Fibroblast of lung (primary cell): ENCODE measurements at places on chromosomes 4 and X. TPM values are rescaled to one million over a fixed set of nuclear protein-coding genes. Genes with fewer than 3 reads are reported as not detected.

- DNase-seq: peak; percentile 86
Observed at GRCh38 chr4:53702334-53703266, 111.3 kb upstream of the LNX1 start.

DNA sequence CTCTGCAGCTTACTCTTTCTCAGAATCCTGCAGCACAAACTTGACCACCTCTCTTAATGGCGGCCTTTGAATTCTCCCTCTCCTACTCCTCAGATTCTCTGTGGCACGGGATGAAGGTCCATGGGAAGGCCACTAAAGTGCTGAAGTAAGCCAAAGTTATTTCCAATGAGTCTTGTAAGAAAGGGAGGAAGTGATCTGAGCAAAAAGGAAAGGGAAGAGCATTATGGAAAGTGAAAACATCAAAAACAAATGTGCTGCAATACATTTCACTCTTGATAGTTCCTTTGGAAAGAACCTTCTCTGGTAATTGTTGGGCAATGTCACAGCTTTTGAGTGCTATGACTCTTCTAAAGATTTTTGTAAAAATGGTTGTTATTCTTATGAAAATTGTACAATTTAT is 54.3 kb upstream of the CAMK2D start:
- DNase-seq: no peak

DNA sequence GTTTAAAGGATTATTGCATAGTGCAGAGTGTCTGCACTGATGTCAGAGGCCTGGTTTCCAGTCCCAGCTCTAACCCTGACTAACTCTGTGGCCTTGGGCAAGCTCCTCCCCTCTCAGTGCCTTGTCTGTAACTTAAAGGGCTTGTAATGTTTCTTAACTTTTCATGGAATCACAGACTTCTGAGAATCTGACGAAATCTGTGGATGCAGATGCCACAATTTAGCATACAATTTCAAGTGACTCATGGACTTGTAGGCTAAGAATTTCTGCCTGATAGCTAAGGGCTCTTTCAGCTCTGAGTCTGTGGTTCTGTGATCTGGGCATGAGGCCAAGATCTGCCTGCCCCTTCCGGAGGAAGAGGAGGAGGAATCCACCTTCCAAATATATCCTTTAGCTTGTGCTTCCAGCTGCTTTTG is 236.9 kb downstream of the AR start:
- peak; percentile 96 for DNase-seq

GRCh38 chr4:85610450-85610849 is 135.5 kb downstream of the ARHGAP24 start:
- DNase-seq: no peak

DNA sequence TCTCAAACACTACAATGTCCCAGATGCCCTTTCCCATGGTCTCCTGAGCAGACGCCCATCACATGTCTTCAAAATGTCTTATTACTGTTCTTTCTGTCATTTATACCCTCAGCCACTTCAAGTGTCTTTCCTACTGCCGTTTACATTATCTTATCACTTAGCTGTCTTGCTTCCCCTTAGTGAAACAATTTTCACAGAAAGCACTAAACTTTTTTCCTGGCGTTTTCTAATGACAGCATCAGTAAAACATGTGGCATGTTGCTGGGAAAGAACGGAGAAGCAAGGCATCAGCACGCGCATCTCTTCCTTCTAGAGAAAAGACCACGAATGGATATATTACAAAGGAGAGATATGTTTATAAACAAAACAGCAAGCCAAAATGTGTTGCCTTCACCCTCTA is 189.7 kb upstream of the SLIT2 start:
- no peak for DNase-seq

DNA sequence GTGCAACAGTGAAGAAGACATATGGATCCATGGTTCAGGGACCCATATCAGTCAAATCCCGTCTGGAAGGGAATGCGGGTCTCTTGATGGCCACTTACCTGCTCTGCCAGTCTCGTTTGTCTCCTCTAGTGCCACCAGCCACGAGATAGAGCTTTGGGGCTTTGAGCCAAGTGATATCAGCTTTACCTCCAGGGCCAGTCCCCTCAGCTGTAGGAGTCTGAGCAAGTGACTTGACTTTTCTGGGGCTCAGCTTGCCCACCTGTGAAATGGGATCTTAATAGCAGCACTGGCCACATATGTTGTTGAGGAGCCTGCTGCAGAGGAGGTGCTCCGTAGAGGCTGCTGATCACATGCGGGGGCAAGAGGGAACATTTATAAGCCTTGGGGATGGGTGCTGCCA is 1.2 kb downstream of the SLC2A9 start:
- DNase-seq: no peak

- DNase-seq: no peak
Observed at GRCh38 chr4:95821867-95822266, 18.0 kb upstream of the PDHA2 start.

GRCh38 chr4:74715706-74716435 is 78.5 kb downstream of the BTC start:
- DNase-seq: no peak

DNA sequence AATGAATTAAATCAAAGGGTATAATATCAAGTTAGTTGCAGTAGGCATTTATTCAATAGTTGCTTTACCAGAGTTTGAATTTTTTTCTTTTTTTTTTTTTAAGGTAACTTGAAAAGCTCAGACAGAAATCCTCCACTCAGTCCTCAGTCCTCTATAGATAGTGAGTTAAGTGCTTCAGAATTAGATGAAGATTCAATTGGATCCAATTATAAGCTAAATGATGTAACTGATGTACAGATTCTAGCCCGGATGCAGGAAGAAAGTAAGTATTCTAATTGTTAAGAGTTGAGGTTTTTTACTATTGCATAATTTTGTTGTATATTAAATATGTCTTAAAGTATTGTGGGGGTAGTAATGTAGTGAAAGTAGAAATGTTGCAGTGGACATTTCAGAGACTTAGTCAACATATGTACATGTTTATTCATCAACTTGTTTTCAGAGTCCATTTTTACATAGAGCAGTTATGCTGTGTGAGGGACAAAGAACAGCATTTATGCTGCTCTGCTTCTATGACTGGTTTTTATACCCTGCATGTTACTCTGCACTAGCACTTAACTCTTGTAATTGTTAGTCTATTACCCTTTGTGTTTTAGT is 38.4 kb downstream of the SLAIN2 start:
- peak; percentile 14 for DNase-seq

DNA sequence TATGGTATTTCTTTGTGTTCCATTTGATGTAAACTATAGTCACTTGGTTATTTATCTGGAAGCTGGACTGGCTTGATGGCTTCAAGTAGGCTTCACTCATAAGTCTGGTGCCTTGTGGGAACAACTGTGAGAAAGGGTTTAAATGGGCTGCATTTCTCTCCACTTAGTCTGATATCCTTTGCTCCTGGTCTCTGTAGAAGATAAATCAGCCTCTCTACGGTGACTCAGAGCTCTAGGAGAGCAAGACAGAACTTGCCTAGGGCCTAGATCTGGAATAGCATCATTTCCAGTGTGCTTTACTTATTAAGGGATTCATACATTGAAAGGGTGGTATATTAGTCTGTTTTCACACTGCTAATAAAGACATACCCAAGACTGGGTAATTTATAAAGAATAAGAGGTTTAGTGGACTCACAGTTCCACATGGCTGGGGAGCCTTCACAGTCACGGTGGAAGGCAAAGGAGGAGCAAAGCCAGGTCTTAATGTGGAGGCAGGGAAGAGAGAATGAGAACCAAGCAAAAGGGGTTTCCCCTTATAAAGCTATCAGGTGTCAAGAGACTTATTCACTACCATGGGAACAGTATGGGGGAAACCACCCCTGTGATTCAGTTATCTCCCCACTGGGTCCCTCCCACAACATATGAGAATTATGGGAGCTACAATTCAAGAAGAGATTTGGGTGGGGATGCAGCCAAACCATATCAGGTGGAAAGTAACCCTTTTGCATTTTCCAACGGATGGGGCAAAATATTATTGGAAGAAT is 1746.4 kb upstream of the PCDH7 start:
- peak; percentile 25 for DNase-seq

DNA sequence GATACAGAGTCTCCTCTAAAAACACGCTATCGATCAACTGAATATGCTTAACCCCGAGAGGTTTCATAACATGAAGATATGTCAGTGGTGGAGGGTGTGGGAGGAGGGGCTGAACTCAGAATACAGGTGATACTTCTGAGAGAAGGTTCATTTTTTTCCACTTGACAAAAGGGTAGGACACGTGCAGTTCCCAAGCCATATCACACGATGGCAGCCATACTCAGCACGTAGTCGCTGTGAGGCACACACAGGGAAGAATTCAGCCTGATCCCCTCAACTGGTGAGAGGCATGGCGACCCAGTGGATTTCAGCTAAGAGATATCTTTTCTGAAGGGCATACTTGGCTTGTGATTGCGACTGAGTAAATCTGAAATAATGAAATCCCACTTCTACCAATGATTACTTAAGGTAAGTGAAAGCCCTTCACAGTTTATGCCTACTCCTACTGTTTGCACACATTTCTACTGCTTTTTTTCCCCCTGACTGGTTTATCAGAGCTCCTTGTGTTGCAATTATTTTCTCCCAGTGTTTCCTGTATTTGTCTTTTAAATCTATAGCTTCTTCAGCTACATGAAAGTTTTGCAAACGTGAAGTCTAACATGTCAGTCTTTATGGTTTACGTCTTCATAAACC is 133.1 kb downstream of the CORIN start:
- DNase-seq: peak; percentile 51

- no peak for DNase-seq
Observed at GRCh38 chr4:140048419-140048995, 105.5 kb downstream of the MAML3 start.

DNA sequence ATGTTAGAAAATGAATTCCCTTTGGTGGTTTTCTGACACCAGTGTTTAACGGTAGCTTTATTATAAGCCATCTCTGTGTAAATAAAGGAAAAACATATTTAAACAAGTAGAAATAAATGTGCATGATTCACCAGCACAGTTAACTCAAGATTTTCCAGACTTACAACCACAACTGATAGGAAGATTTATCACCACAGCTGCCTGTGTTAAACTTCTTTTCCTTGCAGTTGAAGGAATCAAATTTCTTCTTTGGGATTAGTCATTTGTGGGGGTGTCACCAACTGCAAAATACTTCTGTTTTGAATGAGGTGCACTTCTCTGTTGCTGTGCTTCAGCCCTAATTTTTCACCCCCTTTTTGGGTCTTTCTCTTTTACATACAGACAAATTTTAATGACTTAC is 128.1 kb upstream of the STK26 start:
- DNase-seq: peak; percentile 63

GRCh38 chr4:40939856-40940255 is 190.1 kb downstream of the NSUN7 start:
- DNase-seq: no peak

DNA sequence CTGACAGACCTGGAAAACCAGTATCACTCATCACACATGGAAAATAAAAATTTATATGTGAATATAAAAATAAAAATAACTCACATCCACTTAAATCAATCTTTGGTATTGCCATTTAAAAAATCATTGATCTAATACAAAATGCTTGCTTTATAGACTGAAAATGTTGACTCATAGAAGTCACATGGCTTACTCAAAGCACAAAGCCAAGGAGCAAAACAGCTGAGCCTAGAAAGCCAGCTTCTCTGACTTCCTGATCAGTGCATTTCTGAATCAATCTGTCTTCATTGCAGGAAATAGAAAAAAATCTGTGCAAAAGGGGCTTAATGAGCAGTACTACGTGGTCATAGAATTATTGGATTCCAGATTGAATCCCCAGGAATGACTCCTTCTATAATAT is 176.9 kb upstream of the HS3ST1 start:
- DNase-seq: no peak

DNA sequence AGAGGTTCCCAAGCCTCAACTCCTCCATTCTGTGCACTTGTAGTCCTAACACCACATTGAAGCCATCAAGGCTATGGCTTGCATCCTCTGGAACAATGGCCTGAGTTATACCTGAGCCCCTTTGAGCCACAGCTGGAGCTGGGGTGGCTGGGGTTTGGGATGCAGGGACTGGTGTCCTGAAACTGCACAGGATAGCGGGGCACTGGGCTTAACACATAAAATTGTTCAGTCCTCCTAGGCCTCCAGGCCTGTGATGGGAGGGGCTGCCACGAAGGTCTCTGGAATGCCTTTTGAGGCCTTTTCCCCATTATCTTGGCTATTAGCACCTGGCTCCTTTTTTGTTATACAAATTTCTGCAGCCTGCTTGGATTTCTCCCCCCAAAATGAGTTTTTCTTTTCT is 35.5 kb downstream of the CFAP299 start:
- DNase-seq: no peak

- no peak for DNase-seq
Observed at GRCh38 chrX:134418317-134419113, 41.5 kb upstream of the HPRT1 start.

DNA sequence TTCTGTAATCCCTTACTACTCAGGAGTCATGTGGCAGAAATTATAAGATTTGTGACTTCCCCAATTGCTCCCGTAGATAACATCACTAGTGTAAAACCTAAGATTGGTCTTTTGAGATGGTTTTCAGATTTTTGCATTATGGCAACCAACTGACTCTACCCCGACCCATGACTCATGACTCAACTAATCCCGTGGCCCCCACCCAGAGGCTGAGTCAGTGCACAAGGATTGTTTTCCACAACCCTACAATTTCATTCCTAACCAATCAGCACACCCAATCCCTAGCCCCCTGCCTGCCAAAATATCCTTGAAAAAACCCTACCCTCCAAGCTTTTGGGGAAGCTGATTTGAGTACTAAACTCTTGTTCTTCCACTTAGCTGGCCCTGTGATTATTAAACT is 109.4 kb upstream of the FAM9C start:
- peak; percentile 37 for DNase-seq

- no peak for DNase-seq
Observed at GRCh38 chrX:47247999-47248320, 15.2 kb downstream of the USP11 start.

DNA sequence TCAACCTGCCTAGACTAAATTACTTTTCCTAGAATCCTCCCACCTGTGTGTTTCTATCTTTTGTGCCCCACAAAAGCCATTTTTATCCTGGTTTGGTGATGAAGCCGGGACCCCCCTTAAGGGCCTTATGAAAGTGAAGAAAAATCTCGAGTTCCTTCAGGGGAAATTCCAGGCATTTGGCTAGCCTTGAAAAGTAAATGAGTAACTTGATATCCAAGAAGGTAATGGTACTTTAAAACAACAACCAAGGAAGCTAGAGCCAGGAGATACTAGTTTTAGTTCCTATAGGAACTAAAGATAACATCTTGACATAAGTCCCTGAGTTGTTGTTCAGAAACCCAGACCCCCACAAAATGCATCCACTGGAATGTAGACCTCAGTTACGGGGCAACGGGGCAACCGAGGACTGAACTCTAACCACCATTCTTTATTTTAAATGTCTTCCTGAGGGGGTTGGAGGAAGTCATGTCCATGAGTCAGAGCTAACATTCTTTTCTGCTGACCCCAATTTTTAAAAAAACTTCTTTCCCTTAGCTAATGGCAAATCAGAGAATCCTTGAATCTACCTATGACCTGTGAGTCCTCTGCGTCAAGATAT is 73.9 kb downstream of the VCX3A start:
- peak; percentile 37 for DNase-seq

- no peak for DNase-seq
Observed at GRCh38 chrX:101040197-101040596, 11.7 kb downstream of the TRMT2B start.

Gene RBM41
- 12.6 and 13.2 TPM in 2 replicates for total RNA-seq

Gene POU4F2
- total RNA-seq: not detected in 2 replicates

Gene PPEF1
- total RNA-seq: under 0.01 TPM in 2 replicates

Gene TSC22D3
- total RNA-seq: 32.4 and 51.5 TPM in 2 replicates

Gene PAK3
- total RNA-seq: 1.3 and 2.0 TPM in 2 replicates

Gene CT45A2
- total RNA-seq: not detected in 2 replicates

Gene USP17L11
- total RNA-seq: not detected in 2 replicates

Gene SCML1
- total RNA-seq: 7.7 and 11.4 TPM in 2 replicates

Gene CWH43
- not detected in 2 replicates for total RNA-seq

Gene MAGEB2
- not detected in 2 replicates for total RNA-seq

Gene ARHGAP6
- total RNA-seq: 6.9 and 11.7 TPM in 2 replicates

Gene AGTR2
- under 0.01 TPM in 1 of 2 replicates, not detected in the other for total RNA-seq
